ENCODE measurements at places on chromosomes 5 and 9.

DNA sequence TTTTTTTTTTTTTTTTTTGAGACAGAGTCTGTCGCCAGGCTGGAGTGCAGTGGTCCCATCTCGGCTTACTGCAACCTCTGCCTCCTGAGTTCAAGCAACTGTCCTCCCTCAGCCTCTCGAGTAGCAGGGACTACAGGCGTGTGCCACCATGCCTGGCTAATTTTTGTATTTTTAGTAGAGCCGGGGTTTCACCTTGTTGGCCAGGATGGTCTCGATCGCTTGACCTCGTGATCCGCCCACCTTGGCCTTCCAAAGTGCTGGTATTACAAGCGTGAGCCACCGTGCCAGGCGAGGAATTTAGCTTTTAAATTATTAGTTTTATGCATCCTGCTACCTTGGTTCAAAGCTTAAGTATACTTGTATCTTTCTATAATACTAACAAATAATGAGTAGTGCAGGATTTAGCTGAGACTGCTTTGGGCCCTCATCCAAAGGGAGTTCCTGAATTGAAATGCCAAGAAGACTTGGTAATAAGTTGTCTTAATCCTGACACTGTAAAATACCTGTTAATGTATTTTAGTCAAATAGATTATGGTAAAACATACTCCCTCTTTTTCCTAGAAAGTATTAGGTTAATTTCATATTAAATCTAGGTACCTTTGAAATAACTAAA is 5.0 kb downstream of the CDC42SE2 start:
- peaks cover 43% of the 10 kb centered on the region for H3K36me3 ChIP-seq
- peak overlapping the region; percentile 55 for H3K27ac ChIP-seq
- DNase-seq = no peak
- H3K4me3 ChIP-seq = peak overlapping the region; percentile 41

GRCh38 chr5:37859805-37860204 is 20.0 kb upstream of the GDNF start:
- H3K27ac ChIP-seq = no peak overlapping the region
- no peaks in the 10 kb centered on the region for H3K36me3 ChIP-seq
- no peaks in the 10 kb centered on the region for H3K4me1 ChIP-seq
- peaks cover 5% of the 10 kb centered on the region for H3K27me3 ChIP-seq

DNA sequence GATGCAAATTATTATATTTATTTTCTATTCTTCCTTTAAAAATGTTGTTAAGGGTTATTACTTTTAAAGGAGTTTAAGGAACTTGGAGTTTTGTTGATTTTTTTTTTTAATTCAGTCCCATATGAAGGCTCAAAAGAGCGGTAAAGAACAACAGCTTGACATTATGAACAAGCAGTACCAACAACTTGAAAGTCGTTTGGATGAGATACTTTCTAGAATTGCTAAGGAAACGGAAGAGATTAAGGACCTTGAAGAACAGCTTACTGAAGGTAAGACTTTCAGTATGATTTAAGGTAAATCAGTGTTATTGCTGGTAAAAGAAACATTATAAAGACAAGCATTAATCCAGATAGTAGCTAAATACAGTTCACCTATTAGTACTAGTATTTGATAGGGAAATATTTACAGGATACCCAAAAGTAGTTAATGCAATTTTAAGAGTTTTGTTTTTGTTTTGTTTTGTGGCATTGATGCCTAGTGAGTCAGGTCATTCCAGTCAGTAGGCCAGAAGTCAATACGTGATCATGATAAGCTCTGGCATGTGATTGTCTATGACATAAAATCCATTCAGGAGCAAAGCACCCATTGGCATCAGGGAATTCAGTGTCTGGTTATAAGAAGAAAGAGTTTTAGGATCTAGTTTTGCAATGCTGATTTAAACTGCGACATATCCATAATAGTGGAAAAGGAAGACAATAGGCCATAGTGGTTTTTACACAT is 49.2 kb downstream of the CNTRL start:
- H3K36me3 ChIP-seq = peaks cover 62% of the 10 kb centered on the region
- H3K27ac ChIP-seq = peak overlapping the region; percentile 71
- peaks cover 64% of the 10 kb centered on the region for H3K4me1 ChIP-seq
- no peaks in the 10 kb centered on the region for H3K27me3 ChIP-seq

DNA sequence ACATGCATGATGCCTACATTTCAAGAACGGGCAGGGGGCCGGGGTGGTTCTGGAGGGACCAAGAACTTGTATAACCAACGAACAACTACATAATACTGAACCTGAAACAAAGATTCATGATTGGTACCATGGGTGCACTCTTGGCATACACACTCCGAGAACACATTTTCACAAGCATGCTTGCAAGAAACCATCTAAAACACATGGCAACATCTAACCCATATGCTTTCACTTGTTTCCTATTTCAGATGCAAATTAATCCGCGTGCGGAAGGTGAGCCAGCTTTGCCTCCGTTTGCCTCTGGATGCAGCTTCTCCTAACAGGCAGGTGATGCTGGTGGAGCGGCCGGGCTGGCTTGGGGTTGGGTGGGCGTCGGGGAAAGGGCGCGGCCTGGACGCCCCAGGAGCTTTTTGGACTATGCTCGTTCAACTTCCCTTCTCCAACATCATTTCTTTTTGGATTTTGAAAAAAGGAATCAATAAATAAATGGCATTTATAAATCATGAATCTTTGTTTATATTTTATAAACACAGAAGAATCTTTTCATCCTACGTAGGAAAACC is 12.5 kb upstream of the SEC16A start:
- H3K27me3 ChIP-seq = no peaks in the 10 kb centered on the region
- no peak overlapping the region for H3K4me3 ChIP-seq
- H3K4me1 ChIP-seq = no peaks in the 10 kb centered on the region
- DNase-seq = no peak

GRCh38 chr9:30967476-30967875 is 1417.0 kb upstream of the ACO1 start:
- H3K27me3 ChIP-seq = no peaks in the 10 kb centered on the region
- no peaks in the 10 kb centered on the region for H3K36me3 ChIP-seq
- no peak for DNase-seq
- no peak overlapping the region for H3K4me3 ChIP-seq
- no peaks in the 10 kb centered on the region for H3K4me1 ChIP-seq

- DNase-seq = no peak
- no peak overlapping the region for H3K27ac ChIP-seq
- H3K4me1 ChIP-seq = peaks cover 3% of the 10 kb centered on the region
- H3K36me3 ChIP-seq = peaks cover 16% of the 10 kb centered on the region
- H3K4me3 ChIP-seq = no peak overlapping the region
Observed at GRCh38 chr9:20119566-20119965, 330.7 kb upstream of the SLC24A2 start.

GRCh38 chr9:132662152-132662945 is 7.4 kb downstream of the DDX31 start:
- DNase-seq = no peak
- H3K4me3 ChIP-seq = no peak overlapping the region
- peaks cover 2% of the 10 kb centered on the region for H3K4me1 ChIP-seq
- H3K36me3 ChIP-seq = peaks cover 12% of the 10 kb centered on the region

DNA sequence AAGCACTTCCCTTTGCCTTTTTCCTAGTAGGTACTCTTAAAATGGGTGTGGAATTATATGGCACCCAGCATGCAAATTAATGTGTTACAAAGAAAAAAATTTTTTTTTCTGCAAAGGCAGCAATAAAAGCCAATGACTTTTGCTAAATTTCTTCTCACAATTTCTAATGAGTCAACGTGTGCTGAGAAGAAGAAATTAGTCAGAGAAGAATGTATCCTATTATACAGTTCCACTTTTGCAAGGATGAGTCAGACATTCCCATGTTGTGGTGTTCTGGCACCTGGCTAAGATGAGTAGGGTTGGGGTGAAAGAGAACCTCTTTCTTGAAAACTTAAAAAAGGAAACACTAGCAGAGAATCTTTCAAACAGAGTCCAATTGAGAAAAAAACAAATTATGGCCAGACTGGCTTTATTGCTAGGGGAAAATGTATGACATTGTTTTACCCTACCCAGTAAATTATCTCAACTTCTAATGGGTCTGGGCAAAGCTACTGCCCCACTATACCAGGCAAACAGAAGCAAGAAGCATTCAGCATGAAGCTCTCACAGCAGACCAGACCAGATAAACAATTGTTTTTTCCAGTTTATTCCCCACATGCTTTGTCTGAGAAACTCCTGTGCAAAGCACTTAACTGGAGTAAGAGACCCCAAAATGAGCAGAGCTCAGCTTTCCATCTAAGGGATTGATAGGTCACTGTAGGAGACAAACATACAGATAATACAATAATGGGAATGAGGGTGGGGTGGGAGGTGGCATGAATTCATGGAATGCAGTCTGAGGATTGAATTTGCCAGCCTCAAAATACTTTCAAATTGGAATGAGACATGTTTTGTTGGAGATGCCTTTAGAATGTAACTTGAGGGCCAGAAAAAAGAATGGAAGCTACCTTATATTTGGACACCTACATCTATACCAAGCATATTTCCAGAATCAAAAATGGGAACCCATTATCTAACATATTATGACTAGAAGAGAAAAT is 220.8 kb upstream of the RFX3 start:
- no peak overlapping the region for H3K4me3 ChIP-seq

GRCh38 chr5:57494104-57495098 is 11.8 kb upstream of the ACTBL2 start:
- H3K27ac ChIP-seq = peak overlapping the region; percentile 87
- peaks cover 47% of the 10 kb centered on the region for H3K4me1 ChIP-seq
- no peaks in the 10 kb centered on the region for H3K27me3 ChIP-seq
- no peaks in the 10 kb centered on the region for H3K36me3 ChIP-seq

- no peak overlapping the region for H3K4me3 ChIP-seq
- H3K27ac ChIP-seq = no peak overlapping the region
- DNase-seq = no peak
Observed at GRCh38 chr5:168227001-168227400, 64.4 kb upstream of the WWC1 start.

GRCh38 chr5:491856-492155 is 32.4 kb downstream of the SLC9A3 start:
- H3K27me3 ChIP-seq = peaks cover 7% of the 10 kb centered on the region
- H3K27ac ChIP-seq = no peak overlapping the region
- no peak for DNase-seq
- no peaks in the 10 kb centered on the region for H3K4me1 ChIP-seq

DNA sequence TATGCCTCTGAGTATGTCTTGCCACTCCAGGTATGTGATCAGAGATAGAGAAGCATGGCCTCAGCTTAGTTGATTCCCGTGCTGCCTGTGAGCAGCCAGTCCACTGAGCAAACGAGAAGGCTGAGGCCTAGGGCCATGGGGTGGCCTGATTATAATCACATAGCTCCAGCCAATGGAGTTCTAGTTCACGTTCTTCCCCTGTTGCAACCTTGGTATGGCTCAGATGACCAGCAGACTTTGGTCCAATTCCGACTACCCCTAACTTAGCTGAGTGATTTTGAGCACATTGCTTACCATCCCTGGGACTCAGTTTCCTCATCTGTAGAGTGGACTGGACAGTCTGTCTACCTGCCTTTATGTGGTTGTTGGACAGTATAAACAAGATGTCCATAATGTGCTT is 68.4 kb downstream of the PPARGC1B start:
- no peak overlapping the region for H3K4me3 ChIP-seq
- no peak overlapping the region for H3K27ac ChIP-seq
- no peaks in the 10 kb centered on the region for H3K36me3 ChIP-seq
- H3K27me3 ChIP-seq = no peaks in the 10 kb centered on the region

GRCh38 chr5:153148624-153148976 is 341.9 kb upstream of the GRIA1 start:
- H3K36me3 ChIP-seq = no peaks in the 10 kb centered on the region
- no peak overlapping the region for H3K4me3 ChIP-seq
- no peaks in the 10 kb centered on the region for H3K4me1 ChIP-seq
- DNase-seq = no peak

- H3K27me3 ChIP-seq = peaks cover 15% of the 10 kb centered on the region
- no peak overlapping the region for H3K4me3 ChIP-seq
- H3K27ac ChIP-seq = no peak overlapping the region
Observed at GRCh38 chr9:14349447-14350348, 35.8 kb upstream of the NFIB start.

DNA sequence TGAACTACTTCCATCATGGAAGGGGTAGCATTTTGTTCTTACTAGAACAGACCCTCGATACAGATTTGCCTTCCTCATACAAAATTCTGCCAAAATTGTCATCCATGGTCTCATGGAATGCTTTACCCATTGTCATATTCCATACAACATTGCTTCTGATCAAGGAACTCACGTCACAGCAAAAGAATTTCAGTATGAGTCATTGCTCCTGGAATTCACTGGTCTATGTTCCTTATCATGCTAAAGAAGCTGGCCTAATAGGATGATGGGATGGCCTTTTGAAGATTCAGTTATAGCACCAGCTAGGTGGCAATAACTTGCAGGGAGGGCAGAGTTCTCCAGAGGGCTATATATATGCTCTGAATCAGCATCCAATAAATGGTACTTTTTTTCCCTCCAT is 18.2 kb upstream of the FNIP1 start:
- no peak for DNase-seq
- peaks cover 10% of the 10 kb centered on the region for H3K4me1 ChIP-seq
- no peaks in the 10 kb centered on the region for H3K36me3 ChIP-seq
- H3K4me3 ChIP-seq = no peak overlapping the region
- H3K27ac ChIP-seq = no peak overlapping the region

GRCh38 chr5:78701795-78702410 is 53.3 kb upstream of the LHFPL2 start:
- H3K27me3 ChIP-seq = peaks cover 5% of the 10 kb centered on the region
- no peak overlapping the region for H3K27ac ChIP-seq
- H3K36me3 ChIP-seq = no peaks in the 10 kb centered on the region

DNA sequence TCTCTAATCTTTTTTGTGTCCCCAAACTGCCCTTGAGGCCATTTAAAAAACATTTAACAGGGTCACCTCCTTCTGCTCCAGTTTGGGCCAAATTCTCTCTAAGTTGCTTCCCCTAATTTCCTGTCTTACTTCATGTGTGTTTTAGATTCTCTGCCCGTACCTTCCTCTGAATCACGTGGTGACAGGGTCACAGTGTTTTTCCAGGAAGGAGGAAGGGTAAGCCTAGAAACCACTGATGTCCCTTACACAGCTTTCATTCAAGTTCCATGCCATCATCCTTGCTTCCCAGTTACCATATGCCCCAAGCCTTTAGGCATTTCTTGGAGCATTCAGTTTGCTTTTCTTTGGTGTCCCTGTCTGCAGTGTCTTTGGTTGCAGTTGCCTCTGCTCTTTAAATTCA is 42.4 kb upstream of the MACIR start:
- DNase-seq = no peak
- H3K27ac ChIP-seq = peak overlapping the region; percentile 2
- H3K27me3 ChIP-seq = no peaks in the 10 kb centered on the region

DNA sequence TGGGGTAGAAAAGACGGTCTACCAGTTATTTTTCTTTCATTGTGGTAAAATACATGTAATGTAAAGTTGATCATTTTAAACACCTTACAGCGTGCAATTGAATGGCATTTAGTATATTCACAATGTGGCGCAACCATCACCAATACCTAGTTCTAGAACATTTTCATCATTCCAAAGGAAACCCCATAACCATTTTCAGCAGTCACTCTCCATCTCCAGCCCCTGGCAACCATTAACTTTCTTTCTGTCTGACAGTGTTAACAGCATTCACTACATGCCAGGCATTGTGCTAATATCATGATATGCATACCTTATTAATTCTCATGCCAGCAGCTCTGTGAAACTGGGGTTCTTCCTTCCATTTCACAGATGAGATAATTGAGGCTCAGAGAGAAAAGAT is 32.0 kb downstream of the PTGS1 start:
- no peaks in the 10 kb centered on the region for H3K36me3 ChIP-seq
- no peak for DNase-seq
- no peaks in the 10 kb centered on the region for H3K4me1 ChIP-seq
